ENCODE measurements at places on chromosomes 13 and 19. TPM values are rescaled to one million over a fixed set of nuclear protein-coding genes. Genes with fewer than 3 reads are reported as not detected.

GRCh38 chr19:45935267-45935666 lies 20.7 kb upstream of the NANOS2 start:
- peaks cover 5% of the 10 kb centered on the region for H3K4me1 ChIP-seq
- peaks cover 25% of the 10 kb centered on the region for H3K27me3 ChIP-seq
- DNase-seq: no peak
- no peaks in the 10 kb centered on the region for H3K36me3 ChIP-seq
- no peak overlapping the region for H3K4me3 ChIP-seq

DNA sequence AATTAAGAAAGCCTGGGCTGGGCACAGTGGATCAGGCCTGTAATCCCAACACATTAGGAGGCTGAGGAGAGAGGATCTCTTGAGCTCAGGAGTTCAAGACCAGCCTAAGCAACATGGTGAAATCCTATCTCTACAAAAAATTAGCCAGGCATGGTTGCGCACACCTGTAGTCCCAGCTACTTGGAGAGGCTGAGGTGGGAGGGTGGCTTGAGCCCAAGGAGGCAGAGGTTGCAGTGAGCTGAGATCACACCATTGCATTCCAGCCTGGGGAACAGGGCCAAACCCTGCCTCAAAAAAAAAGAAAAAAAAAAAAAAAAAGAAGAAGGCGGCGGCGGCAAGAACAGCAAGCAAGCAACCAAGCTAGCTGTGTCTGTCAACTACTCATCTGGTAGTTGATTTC lies 26.7 kb downstream of the TSC22D1 start:
- H3K27ac ChIP-seq: no peak overlapping the region
- H3K4me3 ChIP-seq: no peak overlapping the region
- H3K4me1 ChIP-seq: no peaks in the 10 kb centered on the region
- no peaks in the 10 kb centered on the region for H3K36me3 ChIP-seq
- no peaks in the 10 kb centered on the region for H3K27me3 ChIP-seq

DNA sequence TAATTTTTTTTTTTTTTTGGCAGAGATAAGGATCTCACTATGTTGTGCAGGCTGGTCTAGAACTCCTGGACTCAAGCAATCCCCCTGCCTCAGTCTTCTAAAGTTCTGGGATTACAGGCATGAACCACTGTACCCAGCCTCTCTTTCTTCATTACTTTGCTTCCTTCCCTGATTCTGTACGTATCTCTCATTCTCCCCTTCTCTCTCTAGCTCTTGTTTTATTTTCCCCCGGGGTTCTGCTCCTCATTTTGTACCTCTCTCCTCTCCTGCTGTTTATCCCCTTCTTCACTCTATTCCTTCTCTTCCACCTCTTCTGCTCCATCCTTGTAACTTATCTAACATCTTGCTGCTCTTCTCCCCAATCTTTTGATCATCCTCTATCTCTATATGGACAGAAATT lies 46.5 kb downstream of the ZNF611 start:
- DNase-seq: no peak
- H3K4me3 ChIP-seq: peak overlapping the region; percentile 100
- peaks cover 34% of the 10 kb centered on the region for H3K36me3 ChIP-seq
- H3K4me1 ChIP-seq: peaks cover 34% of the 10 kb centered on the region
- no peaks in the 10 kb centered on the region for H3K27me3 ChIP-seq

DNA sequence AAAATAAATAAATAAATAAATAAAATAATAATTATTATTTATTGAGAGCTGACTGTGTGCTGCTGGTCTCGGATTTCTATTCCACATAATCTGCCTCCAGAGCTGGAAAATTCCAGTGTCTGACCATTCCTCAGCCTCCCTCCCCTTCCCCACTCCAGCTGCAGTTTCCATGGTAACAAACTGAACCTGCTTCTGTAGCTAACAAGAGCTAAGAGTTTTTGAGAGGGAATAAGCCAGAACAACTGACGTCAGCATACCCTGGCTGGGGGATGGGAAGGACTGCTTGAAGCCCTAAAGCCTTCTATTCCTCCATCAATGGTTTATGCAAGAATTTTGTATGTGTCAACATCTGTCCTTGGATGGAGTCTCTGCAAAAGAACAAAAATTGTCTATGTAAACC lies 26.0 kb upstream of the PEG3 start:
- no peak overlapping the region for H3K27ac ChIP-seq
- no peak overlapping the region for H3K4me3 ChIP-seq
- no peaks in the 10 kb centered on the region for H3K27me3 ChIP-seq
- no peaks in the 10 kb centered on the region for H3K4me1 ChIP-seq

- H3K27me3 ChIP-seq: no peaks in the 10 kb centered on the region
- H3K36me3 ChIP-seq: peaks cover 50% of the 10 kb centered on the region
- peaks cover 40% of the 10 kb centered on the region for H3K4me1 ChIP-seq
- no peak for DNase-seq
- H3K27ac ChIP-seq: peak overlapping the region; percentile 88
- H3K4me3 ChIP-seq: no peak overlapping the region
These were observed 39.5 kb downstream of the ZSWIM9 start for GRCh38 chr19:48210005-48210404.

The SLC5A5 gene
- total RNA-seq: 0.99 TPM

- no peak overlapping the region for H3K27ac ChIP-seq
- H3K4me1 ChIP-seq: no peaks in the 10 kb centered on the region
- no peaks in the 10 kb centered on the region for H3K27me3 ChIP-seq
- DNase-seq: no peak
These were observed 36.3 kb upstream of the ZNF835 start for GRCh38 chr19:56707821-56708220.

- H3K4me1 ChIP-seq: peaks cover 2% of the 10 kb centered on the region
- DNase-seq: no peak
- H3K4me3 ChIP-seq: no peak overlapping the region
- no peaks in the 10 kb centered on the region for H3K27me3 ChIP-seq
- H3K27ac ChIP-seq: no peak overlapping the region
These were observed 73.1 kb downstream of the CEBPG start for GRCh38 chr19:33446330-33447293.

DNA sequence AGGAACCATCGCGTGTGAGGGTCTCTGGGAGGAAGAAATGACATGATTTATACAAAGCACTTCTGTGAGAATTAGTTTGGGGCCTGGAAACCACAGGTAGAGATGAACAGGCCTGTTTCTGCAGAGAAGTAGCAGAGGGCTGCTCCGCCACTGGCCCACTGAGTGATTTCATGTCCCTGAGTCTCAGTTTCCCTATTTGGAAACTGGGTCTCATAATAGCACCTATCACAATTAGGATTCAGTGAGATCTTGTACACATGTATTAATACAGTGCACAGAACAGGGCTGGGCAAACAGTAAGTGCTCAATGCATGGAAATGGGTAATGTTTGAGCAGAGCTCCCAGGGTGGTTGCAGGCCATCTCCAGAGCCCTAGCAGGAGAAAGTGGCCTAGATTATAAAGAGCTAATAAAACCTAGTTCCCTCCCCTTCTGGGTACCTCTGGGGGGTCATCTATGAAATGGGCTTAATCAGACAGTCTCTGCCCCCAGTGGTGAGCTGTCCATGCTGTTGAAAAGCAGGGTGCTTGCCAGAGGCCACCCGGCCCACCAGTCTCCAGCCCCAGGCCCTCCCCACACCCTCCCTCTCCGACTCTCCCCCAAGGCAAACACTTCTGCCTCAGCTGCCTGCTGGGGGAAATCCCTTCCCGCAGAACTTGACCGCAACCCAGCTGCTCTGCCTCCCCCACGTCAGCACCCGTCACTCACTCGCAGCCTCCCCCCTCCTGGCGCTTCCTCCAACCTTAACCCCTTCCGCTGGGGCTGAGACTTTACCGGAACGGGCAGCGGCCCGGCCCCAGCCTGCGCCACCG lies 4.5 kb downstream of the BCL3 start:
- H3K27me3 ChIP-seq: no peaks in the 10 kb centered on the region
- peaks cover 47% of the 10 kb centered on the region for H3K36me3 ChIP-seq
- DNase-seq: peak; percentile 97

GRCh38 chr19:10661946-10662345 lies 7.8 kb downstream of the ILF3 start:
- peak overlapping the region; percentile 5 for H3K4me3 ChIP-seq
- DNase-seq: no peak
- H3K4me1 ChIP-seq: peaks cover 56% of the 10 kb centered on the region
- peak overlapping the region; percentile 74 for H3K27ac ChIP-seq
- H3K36me3 ChIP-seq: peaks cover 48% of the 10 kb centered on the region

- H3K36me3 ChIP-seq: no peaks in the 10 kb centered on the region
- H3K27ac ChIP-seq: no peak overlapping the region
These were observed 342.2 kb downstream of the DACH1 start for GRCh38 chr13:71524613-71525304.

DNA sequence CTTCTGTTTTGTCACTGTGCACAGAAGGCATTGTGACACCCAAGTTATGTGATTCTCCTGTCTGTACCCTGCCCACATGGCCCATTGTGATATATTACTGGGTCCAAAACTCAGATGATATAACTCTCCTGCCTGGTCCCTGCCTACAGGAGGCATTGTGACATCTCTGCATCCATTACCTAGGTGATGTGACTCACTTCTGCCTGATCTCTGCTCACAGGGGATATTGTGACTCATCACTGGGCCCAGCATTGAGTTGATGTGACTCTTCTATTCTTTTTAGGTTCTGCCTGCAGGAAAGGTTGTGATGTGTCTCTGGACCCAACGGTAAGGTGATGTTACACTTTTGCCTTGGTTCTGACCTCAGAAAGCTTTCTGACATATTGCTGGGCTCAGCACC lies 67.9 kb upstream of the ZNF724 start:
- peak; percentile 24 for DNase-seq
- H3K27ac ChIP-seq: no peak overlapping the region
- H3K4me3 ChIP-seq: no peak overlapping the region
- H3K27me3 ChIP-seq: no peaks in the 10 kb centered on the region

DNA sequence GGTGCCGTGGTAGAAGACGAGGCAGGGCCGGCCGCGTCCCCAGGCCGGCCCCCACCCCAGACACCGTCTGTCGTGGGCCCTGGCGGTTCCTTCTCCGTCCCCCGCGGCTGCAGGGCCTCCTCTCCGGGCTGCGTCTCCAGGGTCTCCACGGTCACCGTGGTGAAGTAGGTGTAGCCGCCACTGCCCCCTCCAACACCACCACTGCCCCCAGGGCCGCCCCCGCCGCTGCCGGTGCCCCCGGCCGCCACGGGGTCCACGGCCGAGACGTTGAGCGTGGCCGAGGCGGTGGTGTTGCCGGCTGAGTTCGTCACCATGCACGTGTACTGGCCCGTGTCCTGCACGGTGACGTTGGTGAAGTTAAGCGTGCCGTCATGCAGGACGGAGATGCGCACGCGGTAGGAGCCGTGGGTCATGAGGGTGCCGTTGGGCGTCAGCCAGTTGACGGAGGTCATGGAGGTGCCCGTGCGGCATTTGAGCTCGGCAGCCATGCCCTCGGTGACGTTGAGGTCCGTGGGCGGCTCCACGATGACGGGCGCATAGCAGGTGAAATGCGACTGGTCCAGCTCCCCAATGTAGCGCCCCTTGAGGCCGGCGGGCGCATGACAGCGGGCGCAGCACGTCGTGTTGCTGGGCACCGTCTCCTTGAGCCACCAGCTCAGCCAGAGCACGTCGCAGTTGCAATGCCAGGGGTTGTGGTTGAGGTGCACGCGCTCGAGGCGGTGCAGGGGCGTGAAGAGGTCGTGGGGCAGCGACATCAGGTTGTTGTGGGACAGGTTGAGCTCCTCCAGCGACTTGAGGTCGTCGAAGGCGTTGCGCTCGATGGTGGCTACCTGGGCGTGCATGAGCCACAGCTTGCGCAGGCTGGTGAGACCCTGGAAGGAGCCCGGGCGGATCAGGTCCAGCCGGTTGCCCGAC lies 4.6 kb upstream of the ASPDH start:
- H3K4me1 ChIP-seq: peaks cover 2% of the 10 kb centered on the region
- peaks cover 5% of the 10 kb centered on the region for H3K27me3 ChIP-seq
- H3K36me3 ChIP-seq: no peaks in the 10 kb centered on the region
- no peak for DNase-seq
- no peak overlapping the region for H3K27ac ChIP-seq

DNA sequence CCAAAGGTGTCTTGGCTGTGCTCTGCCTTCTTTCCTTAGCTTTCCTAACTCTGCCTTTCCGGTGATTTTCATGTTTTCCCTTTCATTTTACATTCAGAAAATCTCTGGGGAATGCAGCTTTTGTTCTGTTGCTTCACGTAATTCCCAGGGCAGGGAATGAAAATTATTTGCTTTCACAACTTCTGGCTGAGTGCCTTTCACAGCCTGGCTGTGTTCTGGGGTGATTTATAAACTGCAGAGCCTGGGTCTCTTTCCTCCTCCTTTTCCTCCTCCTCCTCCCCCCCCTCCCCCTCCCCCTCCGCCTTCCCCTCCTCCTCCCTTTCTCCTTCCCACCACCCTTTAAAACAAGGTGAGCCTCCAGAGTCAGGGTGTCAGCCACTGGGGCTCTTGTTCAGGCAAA lies 84.3 kb downstream of the RNASEH2B start:
- H3K4me3 ChIP-seq: no peak overlapping the region
- H3K36me3 ChIP-seq: no peaks in the 10 kb centered on the region
- H3K27ac ChIP-seq: no peak overlapping the region
- H3K4me1 ChIP-seq: peaks cover 19% of the 10 kb centered on the region
- H3K27me3 ChIP-seq: no peaks in the 10 kb centered on the region

The SLITRK1 gene
- not detected for total RNA-seq

DNA sequence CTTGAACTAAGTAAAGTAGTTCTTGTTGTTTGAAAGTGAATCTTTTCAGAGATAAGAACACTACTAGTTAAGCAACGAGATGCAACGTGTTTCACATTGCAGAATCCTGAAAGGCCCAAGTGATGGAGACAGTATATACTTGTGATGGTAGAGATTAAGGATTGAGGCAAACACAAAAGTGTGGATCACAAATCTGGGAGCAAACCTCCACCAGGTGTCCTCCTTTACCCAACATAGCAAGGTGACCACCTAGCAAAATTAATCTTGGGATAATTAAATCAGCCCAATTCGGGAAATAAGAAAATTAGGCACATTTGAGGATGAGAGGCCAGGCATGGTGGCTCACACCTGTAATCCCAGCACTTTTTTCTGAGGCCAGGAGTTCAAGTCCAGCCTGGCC lies 563.9 kb downstream of the DACH1 start:
- peaks cover 6% of the 10 kb centered on the region for H3K27me3 ChIP-seq
- H3K4me1 ChIP-seq: no peaks in the 10 kb centered on the region
- no peak overlapping the region for H3K4me3 ChIP-seq
- no peak overlapping the region for H3K27ac ChIP-seq

DNA sequence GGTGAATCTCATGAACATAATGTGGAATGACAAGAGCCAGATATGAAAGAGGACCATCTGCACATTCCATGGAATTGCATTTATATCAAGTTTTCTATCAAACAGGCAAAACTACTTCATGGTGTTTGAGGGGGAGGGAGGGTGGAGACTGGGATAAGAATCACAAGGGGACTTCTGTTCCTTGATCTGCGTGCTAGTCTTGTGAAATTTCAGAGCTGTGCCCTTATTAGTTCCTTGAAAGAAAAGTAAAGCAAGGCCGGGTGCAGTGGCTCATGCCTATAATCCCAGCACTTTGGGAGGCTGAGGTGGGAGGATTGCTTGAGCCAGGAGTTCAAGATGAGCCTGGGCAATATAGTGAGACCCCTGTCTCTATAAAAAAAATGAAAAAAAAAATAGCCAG lies 30.2 kb upstream of the CEBPG start:
- no peaks in the 10 kb centered on the region for H3K36me3 ChIP-seq
- no peak overlapping the region for H3K4me3 ChIP-seq
- no peaks in the 10 kb centered on the region for H3K4me1 ChIP-seq
- DNase-seq: no peak

The FGF22 gene
- total RNA-seq: not detected

- H3K27me3 ChIP-seq: no peaks in the 10 kb centered on the region
- peaks cover 40% of the 10 kb centered on the region for H3K4me1 ChIP-seq
- peak overlapping the region; percentile 92 for H3K4me3 ChIP-seq
- peaks cover 6% of the 10 kb centered on the region for H3K36me3 ChIP-seq
- DNase-seq: peak; percentile 51
- peak overlapping the region; percentile 85 for H3K27ac ChIP-seq
These were observed 1.3 kb downstream of the UBL3 start for GRCh38 chr13:29849071-29849631.

Measured in activated CD8-positive, alpha-beta T cell treated with anti-CD3 and anti-CD28 coated beads for 36 hours (primary cell).